ENCODE measurements at places on chromosomes 1 and 21.

DNA sequence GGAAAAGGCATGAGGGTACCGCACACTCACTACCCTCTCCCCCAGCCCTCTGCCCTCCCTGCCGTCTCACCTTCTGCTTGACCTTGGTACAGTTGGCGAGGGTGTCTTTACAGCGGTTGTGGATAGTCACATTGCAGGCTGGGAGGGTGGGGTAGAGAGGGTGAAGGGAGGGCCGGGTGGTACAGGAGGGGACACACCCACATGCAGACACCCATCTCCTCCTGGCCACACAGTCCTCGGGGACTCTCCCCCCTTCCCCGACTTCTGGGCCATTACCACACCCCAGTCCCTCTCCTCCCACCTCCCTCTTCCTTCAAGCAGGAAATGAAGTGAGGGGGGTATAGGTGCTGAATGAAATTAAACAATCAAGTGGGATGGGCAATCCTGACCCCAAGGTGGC is 11.6 kb downstream of the ARHGEF2 start:
- peaks cover 71% of the 10 kb centered on the region for H3K4me1 ChIP-seq
- H3K36me3 ChIP-seq, result peaks cover 83% of the 10 kb centered on the region
- no peak for DNase-seq
- H3K4me3 ChIP-seq, result no peak overlapping the region
- H3K27ac ChIP-seq, result peak overlapping the region; percentile 88

DNA sequence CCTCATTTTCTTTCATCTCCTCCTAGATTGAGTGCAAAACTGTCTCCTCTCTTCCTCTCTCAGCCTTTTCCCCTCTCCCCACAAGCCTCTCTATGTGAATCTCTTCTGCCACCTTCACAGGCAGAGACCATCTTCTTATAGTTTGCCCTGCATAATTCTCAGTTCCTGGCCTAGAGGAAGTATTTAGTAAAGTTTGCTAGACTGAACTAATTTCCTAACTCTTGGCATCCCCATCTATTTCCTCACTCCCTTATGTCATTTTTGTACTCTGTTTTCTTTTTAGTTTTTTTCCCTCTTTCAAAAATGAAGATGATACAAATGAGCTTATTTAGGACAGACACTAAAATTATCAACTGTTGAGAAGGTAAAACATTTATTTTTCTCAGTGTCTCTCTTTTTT is 66.0 kb downstream of the XCL2 start:
- H3K4me3 ChIP-seq, result no peak overlapping the region
- H3K4me1 ChIP-seq, result no peaks in the 10 kb centered on the region
- no peak for DNase-seq
- H3K27ac ChIP-seq, result no peak overlapping the region
- H3K36me3 ChIP-seq, result no peaks in the 10 kb centered on the region
- no peaks in the 10 kb centered on the region for H3K27me3 ChIP-seq

GRCh38 chr1:18895317-18895716 is 7.0 kb downstream of the ALDH4A1 start:
- H3K4me1 ChIP-seq, result no peaks in the 10 kb centered on the region
- no peak for DNase-seq
- peaks cover 39% of the 10 kb centered on the region for H3K36me3 ChIP-seq
- H3K27me3 ChIP-seq, result no peaks in the 10 kb centered on the region

DNA sequence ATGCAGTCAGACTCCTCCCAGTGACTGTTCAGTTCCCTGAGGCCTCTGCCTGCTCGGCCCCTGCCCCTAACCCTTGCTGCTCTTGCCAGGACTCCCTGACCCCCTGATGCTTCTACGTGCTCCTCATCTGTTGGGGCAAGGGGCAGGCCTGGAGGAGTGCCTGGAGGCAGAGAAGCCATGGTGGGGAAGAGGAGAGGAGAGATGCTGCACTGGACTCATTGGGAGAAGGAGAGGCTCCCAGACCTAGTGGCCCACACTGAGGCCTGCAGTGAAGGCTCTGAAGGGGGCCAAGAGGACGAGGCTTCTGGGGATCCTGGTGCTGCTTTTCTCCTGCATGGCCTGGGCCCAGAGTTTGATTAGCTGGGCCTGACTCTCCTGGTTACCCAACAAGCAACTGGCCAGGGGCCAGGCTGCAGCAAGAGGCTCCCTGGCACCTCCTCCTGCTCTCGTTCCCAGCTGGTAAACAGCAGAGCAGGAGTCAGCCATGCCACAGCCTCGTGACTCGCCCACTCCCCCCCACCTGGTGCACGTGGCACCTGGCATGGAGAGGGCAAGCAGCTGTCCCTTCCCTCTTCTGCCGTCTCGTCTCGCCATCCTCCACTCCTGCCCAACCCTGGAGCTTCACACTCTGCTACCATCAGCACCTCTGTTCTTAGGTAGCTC is 847 bp upstream of the RORC start:
- no peaks in the 10 kb centered on the region for H3K36me3 ChIP-seq
- DNase-seq, result no peak
- no peak overlapping the region for H3K27ac ChIP-seq

DNA sequence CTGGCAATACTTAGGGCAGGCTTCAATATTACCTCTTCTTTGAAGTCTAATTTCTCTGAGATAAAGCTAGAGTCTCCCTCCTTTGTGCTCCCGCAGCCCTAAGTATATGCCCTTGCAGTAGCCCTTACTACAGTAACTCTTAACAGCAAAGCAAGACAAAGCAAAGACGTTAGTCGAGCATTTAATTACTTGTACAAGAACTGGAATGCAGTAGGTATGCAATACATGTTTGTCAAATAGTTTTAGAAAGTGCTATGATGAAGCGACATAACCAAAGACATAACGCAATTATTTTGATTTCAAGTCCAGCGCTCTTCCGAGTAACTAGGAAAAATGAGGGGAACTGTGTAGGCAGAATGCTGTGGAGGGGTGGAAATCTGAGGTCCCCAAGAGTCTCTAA is 1.6 kb downstream of the P3H1 start:
- H3K27me3 ChIP-seq, result no peaks in the 10 kb centered on the region
- no peak overlapping the region for H3K4me3 ChIP-seq
- no peak for DNase-seq
- peak overlapping the region; percentile 92 for H3K27ac ChIP-seq
- H3K4me1 ChIP-seq, result peaks cover 10% of the 10 kb centered on the region
- H3K36me3 ChIP-seq, result no peaks in the 10 kb centered on the region

DNA sequence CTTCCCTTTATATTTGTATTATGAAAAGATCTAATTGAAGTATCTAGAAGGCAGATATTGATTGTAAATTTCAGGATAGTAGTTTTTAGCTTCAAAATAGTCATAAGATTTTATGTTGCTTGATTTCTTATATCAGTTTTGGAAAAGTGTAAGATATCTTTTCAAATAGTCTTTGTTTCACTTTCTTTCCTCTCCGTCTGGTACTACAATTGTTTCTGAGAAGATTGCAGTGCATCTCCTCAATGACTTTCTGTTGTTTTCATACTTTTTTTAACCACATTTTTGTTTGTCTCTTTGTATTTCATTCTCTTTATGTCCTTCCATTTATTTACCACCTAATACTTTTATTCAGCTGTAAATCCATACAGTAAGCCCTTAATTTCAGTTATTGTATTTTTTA is 964.6 kb upstream of the B3GALT2 start:
- no peak for DNase-seq
- H3K4me3 ChIP-seq, result no peak overlapping the region
- no peaks in the 10 kb centered on the region for H3K36me3 ChIP-seq
- no peaks in the 10 kb centered on the region for H3K27me3 ChIP-seq
- H3K27ac ChIP-seq, result no peak overlapping the region

- no peak overlapping the region for H3K27ac ChIP-seq
- no peak for DNase-seq
- H3K27me3 ChIP-seq, result no peaks in the 10 kb centered on the region
- H3K4me1 ChIP-seq, result peaks cover 24% of the 10 kb centered on the region
These were observed 45.5 kb upstream of the AIM2 start for GRCh38 chr1:159122005-159122621.

DNA sequence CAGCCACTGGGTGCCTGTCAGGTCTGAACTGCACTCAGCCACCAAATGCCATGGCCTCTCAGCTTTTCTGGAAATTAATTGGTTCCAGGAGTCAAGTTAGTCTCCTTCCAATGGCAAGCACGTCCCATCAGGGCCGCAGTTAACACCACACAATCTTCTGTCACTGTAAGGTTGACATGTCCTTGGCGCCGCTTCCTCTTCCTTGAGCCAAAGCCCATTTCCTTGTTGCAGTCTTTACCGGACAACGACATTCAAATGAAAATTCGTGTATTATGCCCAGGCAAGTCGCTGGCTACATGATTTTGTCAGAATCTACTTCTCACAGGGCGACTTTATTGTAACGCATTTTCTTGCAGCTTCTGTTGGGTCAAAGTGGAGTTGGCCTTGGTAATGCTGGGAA is 430.6 kb upstream of the KAZN start:
- H3K27ac ChIP-seq, result no peak overlapping the region
- no peak overlapping the region for H3K4me3 ChIP-seq
- no peaks in the 10 kb centered on the region for H3K27me3 ChIP-seq
- peaks cover 5% of the 10 kb centered on the region for H3K4me1 ChIP-seq

GRCh38 chr1:119002028-119002686 is 14.0 kb upstream of the TBX15 start:
- H3K4me1 ChIP-seq, result peaks cover 10% of the 10 kb centered on the region
- peaks cover 69% of the 10 kb centered on the region for H3K27me3 ChIP-seq
- no peak for DNase-seq
- H3K27ac ChIP-seq, result no peak overlapping the region

- DNase-seq, result no peak
- H3K27me3 ChIP-seq, result no peaks in the 10 kb centered on the region
- H3K4me1 ChIP-seq, result peaks cover 15% of the 10 kb centered on the region
- H3K27ac ChIP-seq, result no peak overlapping the region
- H3K4me3 ChIP-seq, result no peak overlapping the region
These were observed 138.8 kb upstream of the USP24 start for GRCh38 chr1:55353707-55354620.

DNA sequence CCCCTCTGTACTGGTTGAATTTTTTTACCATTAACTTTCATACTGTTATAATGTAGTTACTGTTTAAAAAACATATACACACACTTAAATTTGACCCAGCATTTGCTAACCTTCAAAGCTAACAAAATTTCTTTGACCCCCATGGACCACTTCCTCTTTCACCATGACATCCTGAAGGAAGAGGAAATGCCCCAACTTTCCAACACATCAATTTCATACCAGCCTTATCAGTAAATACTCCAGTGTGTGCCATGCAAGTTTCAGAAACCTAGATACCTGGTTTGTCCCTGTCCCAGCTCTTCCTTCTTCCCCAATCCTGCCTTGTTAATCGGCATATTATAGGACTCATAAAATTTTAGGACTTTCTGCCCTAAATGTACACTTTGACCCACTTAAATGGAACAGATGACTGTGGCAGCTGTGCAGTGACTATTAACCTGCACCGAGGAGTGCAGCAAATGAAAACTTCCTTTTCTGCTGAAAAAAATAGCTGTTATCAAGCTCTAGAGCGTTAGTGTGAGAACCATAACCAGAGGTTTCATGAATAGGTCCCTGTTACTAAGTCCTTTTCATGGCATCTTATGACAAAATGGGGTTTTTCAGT is 54.1 kb downstream of the DTL start:
- no peaks in the 10 kb centered on the region for H3K27me3 ChIP-seq
- no peak overlapping the region for H3K27ac ChIP-seq
- no peaks in the 10 kb centered on the region for H3K36me3 ChIP-seq
- H3K4me3 ChIP-seq, result no peak overlapping the region
- H3K4me1 ChIP-seq, result peaks cover 11% of the 10 kb centered on the region
- no peak for DNase-seq

GRCh38 chr1:115725600-115725999 is 42.9 kb downstream of the CASQ2 start:
- peak overlapping the region; percentile 68 for H3K27ac ChIP-seq
- no peak overlapping the region for H3K4me3 ChIP-seq

DNA sequence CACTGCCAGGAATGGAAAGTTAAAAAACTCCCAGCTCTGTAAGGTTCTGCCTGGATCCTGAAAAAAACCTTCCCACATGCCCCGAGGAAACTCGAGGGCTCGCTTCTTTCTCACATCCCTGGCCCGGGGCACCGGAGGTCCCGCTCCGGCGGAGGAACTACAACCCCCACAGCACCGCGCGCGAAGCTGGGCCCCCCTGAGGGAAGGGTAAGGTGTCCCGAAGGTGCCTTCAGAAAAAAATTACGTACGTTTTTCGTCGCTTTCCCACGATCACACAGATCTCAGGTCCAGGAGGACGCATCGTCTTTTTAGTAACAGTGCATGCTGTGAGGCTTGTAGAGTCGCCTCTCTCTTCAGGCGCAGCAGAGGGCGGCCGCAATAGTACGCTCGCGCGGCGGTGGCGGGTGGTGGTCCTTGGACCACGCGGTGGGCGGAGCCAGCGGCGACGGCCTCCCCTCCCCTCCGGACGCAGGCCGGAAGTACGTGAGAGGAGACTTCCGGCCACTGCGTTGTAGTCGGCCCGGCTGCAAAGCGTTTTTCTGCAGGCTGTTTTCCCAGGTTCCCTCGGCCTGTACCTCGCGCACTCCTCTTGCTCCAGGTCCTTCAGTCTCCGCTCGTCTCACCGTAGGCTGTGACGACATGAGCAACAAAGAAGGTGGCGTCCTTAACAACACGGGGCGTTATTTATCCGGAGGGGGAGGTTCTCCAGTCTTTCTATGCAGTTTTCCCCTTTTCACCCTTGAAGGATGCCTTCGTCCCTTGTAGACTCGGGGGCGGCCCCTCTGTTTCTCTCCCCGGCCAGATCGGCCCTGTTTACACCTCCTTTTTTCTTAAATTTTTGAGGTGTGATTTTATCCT is at the start of gene TSNAX:
TSS of gene TSNAX (plus strand) at position 498 of the 858 bp plus-strand sequence. CDS start at position 640, 142 bp downstream.
- no peaks in the 10 kb centered on the region for H3K27me3 ChIP-seq
- peaks cover 4% of the 10 kb centered on the region for H3K4me1 ChIP-seq
- peak; percentile 69 for DNase-seq
- H3K27ac ChIP-seq, result peak within 1 kb of the TSS; percentile 91
- no peaks in the 10 kb centered on the region for H3K36me3 ChIP-seq
- peak within 1 kb of the TSS; percentile 92 for H3K4me3 ChIP-seq

- H3K27me3 ChIP-seq, result no peaks in the 10 kb centered on the region
- no peak for DNase-seq
These were observed 11.2 kb downstream of the PLA2G2F start for GRCh38 chr1:20150326-20150705.

GRCh38 chr1:13664451-13664850 is 35.5 kb upstream of the PRDM2 start:
- no peak overlapping the region for H3K4me3 ChIP-seq
- H3K27ac ChIP-seq, result peak overlapping the region; percentile 64
- no peak for DNase-seq
- no peaks in the 10 kb centered on the region for H3K27me3 ChIP-seq
- peaks cover 28% of the 10 kb centered on the region for H3K4me1 ChIP-seq

DNA sequence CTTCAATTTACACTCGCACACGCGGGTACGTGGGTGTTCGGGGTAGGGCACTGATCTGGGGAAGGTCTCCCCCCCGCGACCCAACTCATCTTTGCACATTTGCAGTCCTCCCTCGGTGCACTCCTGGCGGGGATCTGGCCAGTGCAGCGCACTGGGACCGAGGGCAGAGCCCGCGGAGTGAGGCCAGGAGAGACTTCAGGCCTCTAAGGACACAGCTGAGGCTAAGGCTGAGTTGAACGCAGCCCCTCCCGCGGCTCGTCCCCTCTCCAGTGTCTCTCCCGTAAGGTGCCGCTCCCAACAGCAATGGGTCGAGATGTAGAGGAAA is 936 bp upstream of the NCAM2 start:
- H3K27me3 ChIP-seq, result peaks cover 2% of the 10 kb centered on the region
- peak overlapping the region; percentile 43 for H3K4me3 ChIP-seq
- H3K36me3 ChIP-seq, result no peaks in the 10 kb centered on the region
- H3K27ac ChIP-seq, result no peak overlapping the region
- peaks cover 24% of the 10 kb centered on the region for H3K4me1 ChIP-seq
- no peak for DNase-seq
